ENCODE measurements at places on chromosomes 5 and 9. TPM values are rescaled to one million over a fixed set of nuclear protein-coding genes. Genes with fewer than 3 reads are reported as not detected.

IFNA17 gene
- not detected for total RNA-seq

TAF11L12 gene
- not detected for total RNA-seq

PPP1R26 gene
- 1.5 TPM for total RNA-seq

GRXCR2 gene
- not detected for total RNA-seq

STING1 gene
- total RNA-seq, result 38.4 TPM

ZNF879 gene
- 4.1 TPM for total RNA-seq

PCDHB7 gene
- total RNA-seq, result under 0.01 TPM

ARHGEF39 gene
- total RNA-seq, result 0.10 TPM

LRRC8A gene
- total RNA-seq, result 26.4 TPM

CCL28 gene
- total RNA-seq, result 8.8 TPM

IL13 gene
- 0.31 TPM for total RNA-seq

AIF1L gene
- total RNA-seq, result 0.10 TPM

LCN10 gene
- not detected for total RNA-seq

ECSCR gene
- total RNA-seq, result not detected

BARHL1 gene
- total RNA-seq, result not detected

TMOD1 gene
- total RNA-seq, result 0.84 TPM

NREP gene
- 6.1 TPM for total RNA-seq

GADD45G gene
- total RNA-seq, result 1.8 TPM

ADRB2 gene
- total RNA-seq, result 27.5 TPM

LHFPL2 gene
- 9.4 TPM for total RNA-seq

ARSI gene
- 4.8 TPM for total RNA-seq

OR1N2 gene
- total RNA-seq, result not detected

CDKN2A gene
- total RNA-seq, result 1.2 TPM

Data from mononuclear cell (primary cell).